ENCODE measurements at places on chromosomes 5 and 9.
A peak's percentile ranks its signal among the peaks of the same experiment; 100 is the strongest.

GRCh38 chr9:80401243-80401642, 829.5 kb downstream of the TLE4 start:
- no peak for DNase-seq

- DNase-seq = no peak
These were observed 42.3 kb upstream of the MUSK start for GRCh38 chr9:110626101-110626829.

DNA sequence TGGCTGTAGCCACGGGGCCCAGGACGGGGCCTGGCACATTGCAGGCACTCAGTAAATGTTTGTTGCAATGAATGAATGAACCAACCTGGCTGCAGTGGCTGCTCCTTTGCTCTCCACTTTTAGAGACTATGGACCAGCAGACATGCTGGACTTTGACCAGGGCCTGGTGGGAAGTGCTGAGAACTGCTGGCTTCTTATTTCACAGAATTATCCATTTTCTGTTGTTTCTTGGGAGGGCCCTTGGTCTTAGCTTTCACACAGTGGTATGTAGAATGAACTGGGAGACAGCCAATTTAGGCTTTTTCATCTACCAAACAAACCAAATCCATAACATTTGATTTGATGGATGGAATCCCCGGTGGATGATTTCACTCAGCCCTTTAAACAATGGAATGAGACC, 78.0 kb upstream of the LHFPL2 start:
- no peak for DNase-seq

- no peak for DNase-seq
These were observed 152.0 kb downstream of the SH3GL2 start for GRCh38 chr9:17730899-17731298.

GRCh38 chr5:170617533-170618490, 114.0 kb downstream of the KCNIP1 start:
- DNase-seq = no peak

GRCh38 chr9:35508069-35508468, 18.2 kb downstream of the RUSC2 start:
- DNase-seq = no peak

DNA sequence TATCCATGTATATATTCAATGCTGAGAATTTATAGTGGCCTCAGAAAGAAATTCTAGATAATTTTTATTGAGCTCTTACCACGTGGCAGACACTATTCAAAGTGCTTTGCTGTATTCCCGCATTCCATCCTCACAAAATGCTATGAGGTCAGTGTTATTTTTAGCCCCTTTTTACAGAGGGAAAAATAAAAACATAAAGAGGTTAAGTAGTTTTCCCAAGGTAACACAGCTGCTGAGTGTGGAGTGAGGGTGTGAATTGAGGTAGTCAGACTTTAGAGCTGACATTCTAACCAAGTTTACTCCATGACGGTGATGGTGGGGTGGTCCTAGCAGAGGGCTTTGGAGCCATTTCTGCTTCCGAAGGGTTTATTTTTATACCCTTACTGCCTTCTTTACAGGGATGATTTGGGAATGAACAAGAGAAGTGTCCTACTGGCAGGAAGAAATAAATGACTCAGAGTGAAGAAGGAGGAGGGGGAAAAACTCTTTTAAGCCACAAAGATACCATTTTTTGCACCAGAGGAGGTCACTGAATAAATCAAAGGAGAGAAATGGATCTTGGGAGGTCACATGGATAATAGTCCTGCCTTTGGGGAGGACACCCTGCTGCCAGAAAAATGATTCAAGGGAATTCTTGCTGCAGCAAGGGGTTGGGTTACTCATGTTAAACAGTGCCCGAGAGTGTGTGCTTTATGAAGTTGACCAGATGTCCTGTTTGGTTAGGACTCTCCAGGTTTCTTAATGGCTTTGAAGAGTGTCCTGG, 76.1 kb downstream of the HMHB1 start:
- DNase-seq = peak; percentile 59

DNA sequence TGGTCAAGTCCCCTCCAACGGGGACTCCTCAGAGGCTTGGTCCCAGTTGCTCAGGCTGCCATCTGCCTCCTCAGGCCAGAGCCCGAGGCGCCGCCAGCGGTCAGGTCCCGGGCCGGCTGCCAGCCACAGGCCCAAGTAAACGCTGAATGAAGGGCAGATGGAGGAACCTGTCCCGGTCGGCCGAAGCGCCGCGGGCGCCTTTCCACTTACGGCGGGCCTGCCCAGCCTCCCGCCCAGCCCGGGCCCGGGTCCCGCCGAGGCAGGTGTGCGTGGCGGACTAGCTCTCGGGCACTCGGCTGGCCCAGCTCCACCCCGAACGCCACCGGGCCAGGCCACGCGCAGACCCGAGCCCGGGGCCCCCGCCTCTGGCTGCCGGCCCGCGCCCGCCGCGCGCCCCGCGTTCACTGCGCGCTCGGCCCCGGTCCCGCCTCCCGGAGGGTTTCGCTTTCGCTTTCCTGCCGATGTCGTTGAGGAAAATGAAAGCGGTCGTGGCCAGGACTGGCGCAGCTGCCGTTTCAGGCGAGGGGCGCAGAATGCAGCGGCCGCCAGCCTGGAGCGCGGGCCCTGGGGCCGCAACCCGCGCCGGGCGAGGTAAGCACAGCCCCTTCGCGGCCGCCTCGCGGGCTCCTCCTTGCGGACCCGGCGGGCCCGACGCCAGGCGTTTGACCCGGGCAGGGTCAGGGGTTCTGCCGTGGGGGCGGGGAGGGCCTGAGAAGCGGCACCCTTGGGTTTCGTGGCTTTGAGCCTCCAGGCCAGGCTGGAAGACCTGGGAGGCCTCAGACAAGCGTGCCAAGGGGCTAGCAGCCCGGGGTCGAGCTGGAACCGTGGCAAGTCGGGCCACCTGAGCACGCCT, 41.2 kb downstream of the SLC22A5 start:
- peak; percentile 88 for DNase-seq

DNA sequence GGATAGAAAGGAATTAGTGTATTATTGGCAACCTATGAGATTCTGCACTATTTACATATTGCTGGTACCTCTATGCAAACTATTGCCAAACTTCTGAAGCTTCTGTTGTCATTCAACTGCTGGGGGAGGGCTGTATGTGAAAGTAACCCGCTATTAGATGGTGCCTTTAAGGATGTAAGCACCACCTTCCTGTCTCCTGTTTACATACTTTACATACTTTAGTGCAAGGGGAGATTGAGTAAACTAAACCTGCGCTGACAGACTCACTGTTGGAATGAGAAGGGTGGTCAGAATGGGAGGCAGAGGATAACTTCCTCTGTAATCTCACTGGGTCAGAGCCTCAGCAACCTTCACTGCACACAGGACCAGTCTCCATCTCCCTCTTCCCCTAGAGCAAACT, 123.8 kb downstream of the NR3C1 start:
- no peak for DNase-seq

DNA sequence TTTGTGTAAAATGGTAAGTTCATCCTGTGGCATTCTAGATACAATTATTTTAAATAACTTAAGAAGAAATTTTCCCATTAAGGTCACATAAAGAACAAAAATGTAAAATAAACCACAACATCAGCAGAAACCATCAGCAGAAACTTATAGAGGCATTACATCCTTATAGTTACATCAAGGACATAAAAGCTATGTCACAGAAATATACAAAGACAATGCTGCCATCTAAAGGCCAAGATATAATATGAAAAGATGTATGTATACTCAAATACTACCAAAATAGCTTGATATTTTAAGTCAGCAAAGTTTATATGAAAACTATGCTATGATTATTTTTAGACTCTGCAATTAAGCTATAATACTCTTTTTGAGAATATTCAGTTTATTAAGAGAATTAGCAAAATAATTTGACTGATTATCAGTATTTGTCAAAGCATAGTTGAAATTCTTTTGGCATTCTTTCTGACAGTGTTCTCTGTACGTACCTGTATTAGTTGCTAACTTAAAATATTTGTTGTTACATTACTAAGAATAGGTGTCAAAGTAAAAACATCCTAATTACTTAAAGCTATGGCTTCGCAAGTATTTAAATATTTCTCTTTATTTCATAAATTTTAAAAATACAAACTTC, 36.2 kb downstream of the FBXL17 start:
- peak; percentile 73 for DNase-seq

- DNase-seq = peak; percentile 97
These were observed 27.4 kb downstream of the UNC5A start for GRCh38 chr5:176837707-176838115.

- no peak for DNase-seq
These were observed 36.3 kb upstream of the SPINK5 start for GRCh38 chr5:148027505-148027904.

GRCh38 chr5:34680896-34681295, 24.8 kb downstream of the RAI14 start:
- DNase-seq = no peak

GRCh38 chr5:54520940-54521339, 3.4 kb downstream of the SNX18 start:
- DNase-seq = peak; percentile 35

DNA sequence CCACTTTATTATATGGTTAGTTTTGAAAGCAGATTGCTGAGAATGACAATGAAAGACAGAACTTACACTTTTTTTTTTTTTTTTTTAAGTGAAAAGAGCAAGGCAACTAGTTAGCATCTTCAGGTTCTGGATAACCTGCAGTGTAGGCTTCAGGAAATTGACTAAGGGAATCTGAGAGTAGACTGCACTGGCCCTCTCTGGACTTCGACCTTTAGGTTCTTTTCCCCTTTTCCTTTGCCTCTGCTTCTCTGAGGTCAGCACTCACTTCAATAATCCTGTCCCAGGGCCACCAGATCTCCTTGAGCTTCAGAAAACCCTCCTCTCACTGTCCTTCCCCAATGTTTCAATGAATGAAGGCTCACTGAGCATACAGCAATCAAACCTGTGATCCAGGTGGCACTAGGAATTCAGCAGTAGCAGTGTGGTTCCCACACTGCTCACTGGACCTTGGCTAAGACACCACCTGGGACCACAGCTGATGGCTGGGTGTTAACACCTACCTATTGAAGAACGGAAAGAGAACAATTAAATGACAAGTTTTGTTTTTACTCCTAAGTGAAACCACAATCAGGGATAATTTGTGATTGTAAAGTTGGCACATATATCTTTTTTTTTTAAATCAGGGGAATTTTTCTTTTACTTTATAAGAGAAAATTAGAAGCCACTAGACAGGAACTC, 85.8 kb upstream of the IL6ST start:
- DNase-seq = no peak

Measured in tongue (tissue), 3 donors.